Fibroblast of villous mesenchyme (primary cell): ENCODE measurements at places on chromosomes 7 and 10. TPM values are rescaled to one million over a fixed set of nuclear protein-coding genes. Genes with fewer than 3 reads are reported as not detected.
A peak's percentile ranks its signal among the peaks of the same experiment; 100 is the strongest.

Gene GPER1
- 1.9 and 2.6 TPM in 2 replicates for total RNA-seq

Gene CLRN3
- not detected in 2 replicates for total RNA-seq

Gene CNNM1
- 3.5 and 5.8 TPM in 2 replicates for total RNA-seq

Gene MALRD1
- total RNA-seq = 0.32 and 1.7 TPM in 2 replicates

Gene TMEM178B
- 0.32 and 0.43 TPM in 2 replicates for total RNA-seq

Gene LRRN3
- 0.64 and 0.86 TPM in 2 replicates for total RNA-seq

DNA sequence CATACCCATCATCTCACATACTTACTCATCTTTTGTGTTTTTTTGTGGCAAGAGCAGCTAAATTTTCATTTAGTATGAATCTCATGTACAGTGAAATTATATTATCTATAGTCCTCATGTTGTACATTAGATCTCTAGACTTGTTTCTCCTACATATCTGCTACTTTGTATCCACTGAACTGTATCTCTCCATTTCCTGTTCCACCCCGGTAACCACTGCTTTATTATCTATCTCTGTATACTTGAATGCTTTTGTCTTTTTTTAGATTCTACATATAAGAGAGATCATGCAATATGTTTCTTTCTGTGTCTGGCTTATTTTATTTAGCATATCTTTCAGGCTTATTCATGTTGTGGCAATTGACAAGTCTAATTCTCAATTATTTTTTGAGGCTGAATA lies 125.1 kb downstream of the ANKRD7 start:
- DNase-seq = no peak

DNA sequence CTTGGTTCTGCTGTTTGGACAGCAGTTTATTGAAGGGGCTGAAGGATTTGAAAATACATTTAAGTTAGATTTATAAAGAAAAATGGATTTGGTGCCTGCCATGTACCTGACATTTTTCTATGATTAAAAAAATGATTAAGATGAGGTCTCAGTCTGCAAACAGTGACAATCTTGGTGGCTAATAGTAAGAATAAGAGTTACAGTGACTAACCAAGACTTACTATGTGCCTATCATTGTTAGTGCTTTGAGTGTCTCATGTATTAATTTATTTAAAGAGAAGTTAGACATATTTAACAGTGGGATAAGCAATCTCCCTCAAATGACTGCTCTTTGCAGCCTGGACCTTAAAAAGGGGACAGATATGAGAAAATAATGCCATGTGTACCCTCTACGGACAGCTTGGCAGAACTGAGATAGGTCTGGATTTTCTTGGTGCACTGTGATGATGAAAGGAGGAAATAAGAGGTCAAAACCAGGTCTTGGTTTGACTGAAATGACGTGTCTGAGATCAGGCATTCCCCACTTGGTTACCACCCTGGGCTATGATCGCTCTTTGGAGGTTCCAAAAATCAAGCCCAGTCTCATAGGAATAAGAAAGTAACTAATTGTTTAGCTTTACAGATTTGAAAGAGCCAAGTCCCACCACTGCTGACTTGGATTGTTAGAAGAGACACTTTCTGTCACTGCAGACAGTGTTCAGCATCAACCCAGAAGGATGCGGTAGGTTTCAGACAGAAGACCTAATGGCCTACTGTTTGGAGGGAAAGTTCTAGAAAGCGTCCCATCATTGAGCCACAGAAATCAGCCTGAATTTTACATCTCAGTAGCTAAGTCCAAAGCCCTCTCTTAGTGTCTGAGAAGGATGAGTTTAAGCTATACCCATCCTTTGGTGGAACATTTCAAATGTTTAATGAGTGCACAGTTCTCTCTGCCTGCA lies 2.1 kb downstream of the CASP7 start:
- no peak for DNase-seq

DNA sequence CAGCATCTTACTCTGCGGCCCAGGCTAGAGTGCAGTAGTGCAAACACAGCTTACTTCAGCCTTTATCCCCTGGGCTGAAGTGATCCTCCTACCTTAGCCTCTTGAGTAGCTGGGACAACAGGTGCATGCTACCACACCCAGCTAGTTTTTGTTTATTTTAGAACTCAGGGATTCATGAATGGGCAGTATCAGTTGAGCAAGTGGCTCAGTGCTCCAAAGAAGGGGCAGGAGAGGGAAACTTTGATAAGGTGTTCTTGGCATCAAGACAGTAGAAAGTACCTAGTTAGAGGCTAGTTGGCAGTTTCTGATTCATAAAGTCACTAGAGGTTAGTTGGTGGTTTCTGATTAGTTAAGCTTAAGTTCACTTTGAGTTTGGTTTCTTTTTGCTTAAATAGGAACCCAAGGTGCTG lies 18.4 kb downstream of the TRIM24 start:
- no peak for DNase-seq

GRCh38 chr10:123621916-123622315 lies 44.2 kb upstream of the GPR26 start:
- DNase-seq = no peak

- no peak for DNase-seq
These were observed 10.9 kb upstream of the FRAT1 start for GRCh38 chr10:97307866-97308780.

GRCh38 chr10:26593896-26594295 lies 103.6 kb upstream of the PDSS1 start:
- DNase-seq = no peak

DNA sequence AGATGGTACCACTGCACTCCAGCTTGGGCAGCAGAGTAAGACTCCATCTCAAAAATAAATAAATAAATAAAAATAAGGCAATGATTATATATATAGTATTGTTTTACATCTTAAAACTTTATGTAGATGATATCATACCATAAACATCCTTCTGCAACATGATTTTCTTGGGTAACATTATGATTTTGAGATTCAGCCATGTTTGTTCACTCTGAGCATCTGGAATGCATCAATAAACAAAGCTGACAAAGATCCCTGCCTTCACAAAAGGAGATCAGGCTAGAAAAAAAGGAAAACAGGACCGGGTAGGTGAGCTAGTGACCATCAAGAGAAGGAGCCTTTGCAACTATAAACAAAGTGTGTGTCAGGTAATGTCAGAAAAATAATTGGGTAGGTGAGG lies 31.9 kb upstream of the KAT6B start:
- DNase-seq = no peak

DNA sequence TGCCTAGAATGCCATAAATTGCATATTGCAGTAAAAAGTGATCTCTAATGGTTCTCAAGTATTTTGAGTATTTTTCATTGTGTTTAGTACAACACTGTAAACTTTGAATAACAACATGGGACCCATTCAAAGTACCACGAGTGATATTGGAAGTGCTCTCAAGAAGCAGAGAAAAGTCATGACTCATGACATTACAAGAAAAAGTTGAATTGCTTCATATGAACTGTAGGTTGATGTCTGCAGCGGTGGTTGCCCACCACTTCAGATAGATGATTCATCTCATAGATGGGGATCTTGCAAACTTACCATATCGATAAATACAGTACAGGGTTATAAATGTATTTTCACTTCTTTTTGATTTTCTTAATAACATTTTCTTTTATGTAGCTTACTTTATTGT lies 33.9 kb downstream of the ENTPD1 start:
- DNase-seq = no peak

DNA sequence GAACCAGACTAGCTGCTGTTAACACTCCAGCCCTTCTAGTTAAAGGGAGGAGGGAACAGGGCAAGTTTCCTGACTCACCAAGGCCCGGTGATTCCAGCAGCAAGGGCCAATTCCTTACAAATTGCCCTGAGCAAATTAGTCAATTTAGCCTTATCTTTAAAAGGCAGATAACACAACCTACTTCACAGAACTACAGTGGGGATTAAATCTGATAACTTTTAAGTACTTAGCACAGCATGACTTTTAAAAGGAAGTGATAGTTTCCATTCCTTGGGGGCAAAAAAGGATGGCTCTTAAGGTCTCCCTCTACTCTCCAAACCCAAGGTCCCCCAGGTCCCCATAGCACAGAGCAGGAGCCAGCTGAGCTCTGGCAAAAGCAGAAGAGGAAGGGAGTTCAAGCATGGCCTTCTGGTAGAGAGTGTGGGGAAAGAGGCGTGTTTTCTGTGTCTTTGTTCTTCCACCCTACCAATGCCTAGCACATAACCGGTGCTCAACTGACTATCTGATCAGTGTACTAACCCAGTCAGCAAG lies 4.0 kb downstream of the CDCA7L start:
- peak; percentile 66 for DNase-seq

GRCh38 chr7:66348531-66348930 lies 143.4 kb downstream of the TPST1 start:
- DNase-seq = peak; percentile 42

DNA sequence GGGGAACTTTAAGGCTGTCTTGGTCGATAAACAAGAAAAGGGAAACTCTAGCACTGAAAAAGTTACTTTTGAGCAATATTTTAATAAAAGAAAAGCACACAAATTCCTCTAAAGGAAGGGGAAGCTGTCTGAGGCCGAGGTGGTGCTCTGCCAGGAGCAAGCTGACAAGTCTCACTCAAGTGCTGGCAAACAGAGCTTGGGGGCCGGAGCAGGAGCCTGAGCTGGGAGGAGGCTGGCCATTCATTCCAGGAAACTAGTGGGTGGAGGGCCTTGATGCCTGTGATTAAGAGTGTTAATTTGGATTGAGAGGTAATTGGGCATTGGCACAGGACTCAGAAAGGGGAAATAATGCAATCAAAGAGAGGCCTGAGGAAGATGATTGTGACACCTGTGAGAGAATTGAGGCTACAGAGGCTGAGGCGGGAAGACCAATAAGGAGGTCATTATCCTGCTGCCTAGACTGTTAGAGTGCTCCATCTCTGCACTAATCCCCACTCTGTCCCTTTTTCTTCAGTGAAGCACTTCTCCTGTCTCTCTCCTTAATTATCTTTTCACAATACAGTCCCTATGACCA lies 154.9 kb upstream of the COL1A2 start:
- DNase-seq = no peak

DNA sequence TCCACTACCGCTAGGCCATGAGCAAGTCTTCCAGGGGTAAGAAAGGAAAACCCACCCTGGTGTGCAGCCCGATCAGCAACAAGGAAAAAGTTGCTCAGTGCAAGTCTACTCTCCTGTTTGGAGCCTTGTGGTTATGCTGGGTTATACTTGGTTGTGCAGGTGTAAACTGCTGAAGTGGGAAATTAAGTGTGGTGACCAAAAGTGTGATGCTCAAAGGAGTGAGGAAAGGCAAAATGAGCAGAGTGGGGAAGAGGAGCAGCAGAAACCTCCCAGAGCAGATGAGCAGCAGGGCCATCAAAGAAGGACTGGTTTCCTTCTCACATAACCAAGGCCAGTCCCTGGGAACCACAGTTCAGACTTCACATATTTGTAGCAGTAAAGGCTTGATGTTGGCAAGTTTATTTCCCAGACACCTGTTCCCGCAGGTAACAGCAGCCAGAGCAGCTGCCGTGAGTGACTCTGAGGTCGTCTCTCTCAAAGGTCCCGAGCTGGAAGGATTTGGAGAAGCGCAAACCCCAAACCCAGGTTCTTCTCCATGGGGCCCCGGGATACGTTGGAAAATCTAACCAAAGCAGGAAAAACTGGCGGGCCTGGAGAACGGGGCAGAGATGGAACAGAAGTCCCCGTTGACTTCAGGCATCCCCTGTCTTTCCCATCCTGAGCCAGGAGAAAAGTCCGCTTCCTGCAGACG lies 607 bp upstream of the SMO start:
- DNase-seq = no peak

DNA sequence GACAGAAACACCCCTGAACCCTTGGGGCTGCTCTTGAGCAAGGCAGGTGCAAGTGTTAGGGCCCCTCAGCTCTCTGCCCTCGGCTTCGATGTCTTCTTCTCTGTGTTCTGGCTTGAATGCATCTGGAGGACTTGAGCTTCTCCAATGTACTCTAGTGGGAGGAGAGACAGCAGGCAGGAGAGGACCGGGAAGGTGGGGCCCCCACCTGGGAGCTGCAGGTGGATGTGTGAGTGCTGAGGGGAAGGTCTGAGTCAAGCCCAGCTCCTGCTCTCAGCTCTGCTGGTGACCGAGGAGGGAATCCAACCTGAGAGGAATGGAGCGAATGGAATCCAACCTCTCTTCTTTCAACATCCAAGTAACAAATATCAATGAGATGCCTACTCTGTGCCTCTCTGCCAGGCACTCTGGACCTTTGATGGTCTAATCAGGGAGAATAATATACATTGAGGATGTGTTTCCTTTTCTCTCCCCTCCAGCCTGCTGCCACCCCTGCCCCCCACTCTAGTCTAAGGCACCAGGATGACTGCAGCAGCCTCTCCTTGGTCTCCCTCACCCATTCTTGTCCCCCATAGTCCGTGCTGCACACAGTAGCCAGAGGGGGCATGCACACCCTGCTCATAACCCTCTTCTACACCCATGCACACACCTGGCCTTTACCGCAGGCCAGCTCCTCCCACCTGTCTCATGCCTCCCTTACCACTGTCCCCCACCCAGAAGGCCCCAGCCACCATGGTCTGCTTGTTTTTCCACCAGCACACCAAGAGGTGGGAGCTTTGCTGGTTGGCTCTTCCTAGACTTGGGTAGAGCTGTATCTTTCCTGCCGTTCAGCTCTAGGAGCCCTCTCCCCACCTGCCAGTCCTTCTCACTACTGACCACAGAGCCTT lies 13.6 kb downstream of the TBATA start:
- DNase-seq = no peak

- DNase-seq = no peak
These were observed 121.4 kb upstream of the INHBA start for GRCh38 chr7:41824284-41824683.

DNA sequence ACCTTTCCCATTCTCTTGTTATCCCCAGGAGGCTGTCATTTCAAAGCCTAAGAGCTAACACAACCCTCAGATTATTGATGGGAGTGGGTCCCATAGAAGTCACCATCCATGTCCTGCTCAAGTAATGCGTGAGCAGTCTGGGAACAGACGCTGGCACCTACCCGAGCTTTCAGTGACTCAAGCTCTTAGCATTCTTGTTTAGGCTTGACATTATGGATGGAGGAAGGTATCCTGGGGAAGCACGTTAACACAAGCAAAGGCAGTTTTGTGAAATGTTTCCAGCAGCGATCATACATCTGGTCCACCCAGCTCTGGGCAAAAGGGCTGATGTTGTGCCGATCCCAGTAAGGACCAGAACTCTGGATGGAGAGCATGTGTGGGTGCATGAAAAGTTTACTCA lies 30.0 kb upstream of the AUTS2 start:
- DNase-seq = no peak

DNA sequence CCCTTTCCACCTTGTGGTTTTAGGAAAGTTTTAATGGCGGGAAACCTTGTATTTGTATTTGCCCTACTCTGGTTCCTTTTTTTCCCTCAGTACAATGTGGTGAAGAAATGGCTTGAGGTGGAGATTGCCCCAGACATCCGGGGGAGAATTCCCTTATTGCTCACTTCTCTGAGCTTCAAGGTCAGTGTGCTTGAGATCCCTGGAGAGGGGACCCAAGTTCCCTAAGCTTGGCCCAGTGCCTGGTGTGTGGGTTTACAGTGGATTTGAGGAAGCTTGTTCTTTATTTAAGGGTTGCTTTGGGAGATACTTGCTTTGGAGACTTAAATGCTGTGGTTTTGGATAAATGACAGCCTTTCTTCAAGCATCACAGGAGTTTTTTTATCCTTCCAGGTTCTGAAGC lies 18.3 kb downstream of the CALHM2 start:
- DNase-seq = no peak

DNA sequence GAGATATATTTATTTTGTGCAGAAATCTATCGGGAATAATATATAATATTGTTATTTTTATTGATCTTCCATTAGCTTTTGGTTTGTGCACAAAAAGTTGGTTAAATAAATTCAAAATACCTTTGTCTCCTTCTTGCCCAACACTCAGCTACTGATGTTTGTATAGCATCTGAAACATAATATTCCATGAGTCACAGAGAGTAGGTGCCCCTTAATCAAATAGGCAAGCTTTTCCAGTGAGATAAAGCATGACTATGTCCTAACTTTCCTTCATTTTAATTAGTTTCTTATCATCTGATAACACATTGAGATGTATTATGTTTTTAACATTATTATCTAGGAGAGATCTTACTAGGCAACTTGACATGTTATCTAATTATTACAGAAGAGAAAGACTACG lies 432.2 kb downstream of the KIF20B start:
- DNase-seq = no peak
